Caco-2 (cell line): ENCODE measurements at places on chromosomes 4 and X. TPM values are rescaled to one million over a fixed set of nuclear protein-coding genes. Genes with fewer than 3 reads are reported as not detected.
A peak's percentile ranks its signal among the peaks of the same experiment; 100 is the strongest.

The TMEM31 gene
- not detected in 2 replicates for total RNA-seq

The SPANXD gene
- not detected in 2 replicates for total RNA-seq

The OPHN1 gene
- 2.8 and 4.6 TPM in 2 replicates for total RNA-seq

The STK32B gene
- 8.8 and 11.2 TPM in 2 replicates for total RNA-seq

The TEX13B gene
- not detected in 2 replicates for total RNA-seq

The ERAS gene
- not detected in 2 replicates for total RNA-seq

The KCNE5 gene
- total RNA-seq = 0.20 TPM in 1 of 2 replicates, not detected in the other

The PDCL2 gene
- total RNA-seq = not detected in 2 replicates

The WWC2 gene
- 120 and 126 TPM in 2 replicates for total RNA-seq

The CYLC1 gene
- not detected in 2 replicates for total RNA-seq

GRCh38 chr4:3711183-3712111, 54.7 kb upstream of the ADRA2C start:
- DNase-seq = no peak

DNA sequence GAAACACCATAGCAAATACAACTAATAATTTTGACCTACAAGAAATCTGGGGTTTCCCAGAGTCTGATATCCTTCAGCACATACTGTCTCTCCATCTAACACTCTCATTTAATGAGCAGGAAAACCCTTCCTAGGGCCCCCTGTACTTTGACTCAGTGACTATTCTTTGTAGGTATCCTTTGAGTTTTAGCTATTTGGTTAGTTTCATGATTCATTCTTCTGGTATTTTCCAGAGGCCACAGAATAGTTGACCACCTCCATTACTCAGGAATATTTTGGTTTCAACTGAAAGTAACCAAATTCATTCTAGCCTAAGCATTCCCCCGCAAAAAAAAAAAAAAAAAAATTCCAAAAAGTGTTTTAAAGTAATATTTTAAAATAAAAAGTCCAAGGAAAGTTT, 140.0 kb downstream of the IDS start:
- no peak for DNase-seq

DNA sequence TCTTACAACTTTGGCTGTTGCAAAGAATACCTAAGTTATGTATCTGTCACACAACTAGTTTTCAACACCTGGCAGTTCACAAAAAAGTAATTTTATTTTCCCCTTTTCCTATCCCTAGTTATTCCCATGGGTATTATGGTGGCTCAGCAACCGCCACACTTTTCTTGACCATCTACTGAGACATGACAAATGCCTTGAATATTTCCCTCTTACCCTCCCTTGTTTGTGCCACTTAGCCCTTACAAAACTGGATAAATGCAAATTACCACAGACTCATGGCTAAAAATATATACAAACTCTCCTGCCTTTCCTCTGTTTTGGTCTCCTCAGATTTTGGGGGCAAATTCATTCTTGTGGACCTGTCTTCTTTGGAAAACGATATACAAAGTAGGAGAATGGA, 72.1 kb downstream of the AMOT start:
- DNase-seq = no peak

DNA sequence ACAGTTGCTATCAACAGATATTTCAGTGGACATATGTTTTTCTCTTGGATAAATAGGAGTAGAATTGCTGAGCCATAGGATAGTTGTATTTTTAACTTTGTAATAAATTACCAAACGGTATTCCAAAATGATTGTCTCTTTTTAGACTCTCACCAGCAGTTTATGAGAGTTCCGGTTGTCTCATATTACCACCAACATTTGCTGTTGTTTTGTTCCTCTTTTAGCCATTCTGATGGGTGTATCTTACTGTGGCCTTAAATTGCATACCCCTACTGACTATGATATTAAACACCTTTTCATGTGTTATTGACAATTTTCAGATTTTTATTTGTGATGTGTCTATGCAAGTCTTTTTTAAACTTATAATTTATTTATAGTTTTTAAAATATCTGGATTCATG, 39.7 kb downstream of the SNX25 start:
- no peak for DNase-seq

GRCh38 chr4:4704267-4704666, 155.2 kb upstream of the MSX1 start:
- DNase-seq = no peak

GRCh38 chr4:142539796-142540482, 306.2 kb downstream of the INPP4B start:
- DNase-seq = no peak

GRCh38 chr4:8376361-8377102, 64.0 kb downstream of the ACOX3 start:
- DNase-seq = no peak

DNA sequence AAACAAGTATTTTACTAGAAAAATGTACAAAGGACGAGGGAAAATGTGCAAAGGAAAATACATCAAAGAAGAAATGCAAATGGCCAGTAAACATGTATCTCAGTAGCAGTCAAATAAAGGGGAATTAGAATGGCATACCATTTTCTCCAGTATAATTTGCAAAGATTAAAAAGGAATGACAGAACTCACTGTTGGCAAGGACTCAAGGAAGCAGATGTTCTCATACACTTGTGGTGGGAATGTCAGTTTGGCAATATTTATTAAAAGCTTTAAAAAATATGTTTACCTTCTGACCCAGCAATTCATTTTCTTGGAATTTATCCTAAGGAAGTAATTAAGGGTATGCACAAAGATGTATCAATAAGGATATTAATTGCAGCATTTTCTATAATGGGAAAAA, 7.6 kb downstream of the CLCN5 start:
- DNase-seq = no peak

DNA sequence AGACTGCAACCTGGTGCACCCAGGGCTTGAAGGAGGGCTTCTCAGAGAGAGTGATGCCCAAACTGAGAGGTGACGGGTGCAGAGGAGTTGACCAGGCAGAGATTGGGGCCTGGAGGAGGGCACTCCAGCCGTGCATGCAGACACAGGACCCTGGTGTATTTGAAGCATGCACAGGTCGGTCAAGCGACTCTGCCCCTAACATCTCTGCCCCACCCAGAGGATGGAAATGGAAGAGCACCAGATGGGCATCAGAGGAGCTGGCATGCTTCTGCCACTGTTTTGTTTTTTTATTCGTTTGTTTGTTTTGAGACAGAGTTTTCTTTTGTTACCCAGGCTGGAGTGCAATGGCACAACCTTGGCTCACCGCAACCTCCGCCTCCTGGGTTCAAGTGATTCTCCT, 320.9 kb downstream of the EVC2 start:
- no peak for DNase-seq

DNA sequence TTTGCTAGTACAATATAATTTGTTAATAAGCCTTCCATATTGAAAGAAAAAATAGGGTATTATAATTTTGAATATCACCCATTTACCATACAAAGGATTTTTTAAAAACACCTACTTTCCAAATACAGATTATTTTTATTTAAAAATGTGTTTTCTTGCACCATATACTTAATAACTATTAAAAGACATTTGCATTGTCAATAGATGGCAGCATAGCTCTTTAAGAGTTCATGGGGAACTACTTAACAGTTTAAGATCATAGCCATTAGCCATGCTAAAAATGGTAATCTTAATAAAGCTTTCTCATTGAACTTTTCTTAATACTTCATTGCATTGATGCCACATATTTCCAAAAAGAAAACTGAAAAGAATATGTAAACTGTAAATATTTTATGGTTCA, 1995.9 kb downstream of the C4orf33 start:
- DNase-seq = no peak

GRCh38 chr4:123398066-123398852, 1.7 kb downstream of the SPRY1 start:
- DNase-seq = peak; percentile 91

DNA sequence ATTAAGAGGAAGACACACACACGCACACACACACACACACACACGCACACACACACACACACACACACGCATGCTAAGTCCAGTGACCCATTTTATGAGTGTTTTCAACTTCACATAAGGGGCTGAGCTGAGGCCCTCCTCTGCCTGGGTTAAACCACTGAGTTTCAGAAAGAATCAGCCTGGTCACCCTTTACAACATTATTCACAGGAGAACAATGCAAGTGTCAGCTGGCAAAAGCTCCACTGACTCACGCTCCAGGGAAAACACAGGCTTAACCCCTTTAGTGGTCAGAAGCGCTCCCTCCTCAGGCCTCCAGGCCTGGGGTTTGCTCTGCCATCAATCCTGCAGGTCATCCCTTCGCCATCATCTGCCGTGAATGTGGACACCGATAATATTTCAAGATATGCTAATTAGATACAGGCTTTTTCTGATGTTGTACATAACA, 46.9 kb downstream of the ACOX3 start:
- DNase-seq = no peak
